ENCODE measurements at places on chromosomes 5 and 9. TPM values are rescaled to one million over a fixed set of nuclear protein-coding genes. Genes with fewer than 3 reads are reported as not detected.

RELL2 gene
- 2.7 TPM for total RNA-seq

SPEF2 gene
- total RNA-seq = 10.9 TPM

ADAMTS13 gene
- 3.7 TPM for total RNA-seq

KLF4 gene
- total RNA-seq = 8.0 TPM

GLRA1 gene
- not detected for total RNA-seq

ARSI gene
- total RNA-seq = not detected

REXO4 gene
- total RNA-seq = 27.5 TPM

DNA sequence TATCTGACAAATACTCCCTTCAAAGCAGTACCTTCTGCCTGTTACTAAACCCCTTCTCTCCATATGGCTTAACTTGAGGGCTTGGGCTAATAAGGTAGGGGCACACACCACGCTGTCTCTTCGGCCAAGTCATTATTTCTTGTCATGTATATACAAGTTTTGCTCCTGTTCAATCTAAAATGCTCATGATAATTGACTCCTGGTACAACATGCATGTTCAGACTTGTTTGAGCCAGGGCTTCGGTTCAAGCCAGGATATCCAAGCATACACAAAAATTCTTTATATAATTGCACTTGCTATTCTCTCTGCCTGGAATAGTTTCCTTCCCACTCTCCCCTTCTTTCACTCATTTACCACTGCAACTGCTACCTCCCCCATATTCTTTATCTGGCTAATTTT, 756.0 kb upstream of the C9orf72 start:
- no peak for DNase-seq

DNA sequence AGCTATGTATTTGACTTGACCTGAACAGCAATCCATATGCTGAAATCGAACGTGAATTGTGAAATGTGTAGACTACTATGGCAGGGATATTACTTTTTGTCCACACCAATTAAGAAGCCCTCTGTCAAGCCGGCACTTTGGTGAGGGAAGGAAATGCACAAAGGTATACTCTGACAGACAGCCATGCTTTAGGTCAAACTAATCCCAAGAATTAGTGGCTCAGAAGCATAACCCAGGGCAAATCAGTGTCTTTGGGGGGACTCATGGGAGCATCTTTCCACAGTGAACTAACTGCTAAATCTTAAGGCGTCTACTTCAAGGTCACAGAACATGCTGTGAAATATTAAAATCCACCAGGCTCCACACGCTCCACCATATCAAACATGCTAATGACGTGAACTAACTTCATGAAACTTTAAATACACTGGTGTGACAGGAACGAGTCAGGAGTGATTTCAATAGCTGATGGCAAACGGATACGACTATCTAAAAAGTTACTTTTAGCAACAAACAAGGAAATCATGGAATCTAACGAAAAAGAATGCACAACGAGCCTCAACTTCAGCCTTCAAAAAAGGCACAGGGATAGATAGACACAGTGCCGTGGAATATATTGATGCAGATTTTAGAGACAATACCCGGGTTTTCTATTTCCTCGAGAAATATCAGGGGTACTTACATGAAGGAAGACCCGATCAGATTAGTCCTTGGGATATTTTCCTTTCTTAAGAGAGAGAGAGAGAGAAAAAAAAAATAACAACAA, 527 bp downstream of the MEF2C start:
- DNase-seq = no peak

DNA sequence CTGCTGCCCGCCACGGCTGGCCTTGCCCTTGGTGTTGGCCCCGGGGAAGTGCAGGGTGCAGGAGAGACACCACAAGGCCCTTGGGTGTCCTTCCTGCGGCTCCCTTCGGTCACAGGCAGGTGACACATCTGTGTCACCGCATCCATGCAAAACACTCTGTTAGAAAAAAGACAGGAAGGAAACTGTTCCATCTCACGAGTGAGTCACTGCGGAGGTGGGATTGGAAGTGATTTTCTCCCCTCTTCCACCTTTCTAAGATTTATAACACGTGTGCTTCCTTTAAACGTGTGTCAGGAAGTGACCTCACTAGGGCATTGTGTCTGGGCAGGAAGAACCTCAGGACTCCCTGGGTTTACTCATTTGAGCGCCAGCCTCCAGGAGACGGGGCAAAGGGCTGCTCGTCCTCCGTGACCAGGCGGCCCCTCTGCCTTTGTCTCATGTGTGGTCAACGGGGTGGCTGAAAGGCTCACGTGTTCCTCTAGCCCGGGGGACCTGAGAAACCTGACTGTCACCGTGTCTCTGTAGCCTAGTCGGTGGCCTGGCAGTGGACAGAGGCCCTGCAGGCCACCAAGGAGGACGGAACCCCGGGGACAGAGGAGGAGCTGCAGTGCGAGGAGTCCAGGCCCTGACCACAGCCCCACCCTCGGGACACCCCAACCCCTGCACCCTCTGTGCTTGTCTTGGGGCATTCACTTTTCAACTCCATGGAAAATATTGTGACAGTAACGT, 4.9 kb upstream of the LCN1 start:
- DNase-seq = no peak

GRCh38 chr9:16266648-16267276, 603.7 kb downstream of the BNC2 start:
- DNase-seq = no peak

- no peak for DNase-seq
Observed at GRCh38 chr5:85109616-85110015, 724.9 kb upstream of the EDIL3 start.

GRCh38 chr5:24381861-24382489, 262.8 kb downstream of the CDH10 start:
- peak; percentile 31 for DNase-seq

- DNase-seq = no peak
Observed at GRCh38 chr5:9813305-9813704, 183.2 kb upstream of the TAS2R1 start.

DNA sequence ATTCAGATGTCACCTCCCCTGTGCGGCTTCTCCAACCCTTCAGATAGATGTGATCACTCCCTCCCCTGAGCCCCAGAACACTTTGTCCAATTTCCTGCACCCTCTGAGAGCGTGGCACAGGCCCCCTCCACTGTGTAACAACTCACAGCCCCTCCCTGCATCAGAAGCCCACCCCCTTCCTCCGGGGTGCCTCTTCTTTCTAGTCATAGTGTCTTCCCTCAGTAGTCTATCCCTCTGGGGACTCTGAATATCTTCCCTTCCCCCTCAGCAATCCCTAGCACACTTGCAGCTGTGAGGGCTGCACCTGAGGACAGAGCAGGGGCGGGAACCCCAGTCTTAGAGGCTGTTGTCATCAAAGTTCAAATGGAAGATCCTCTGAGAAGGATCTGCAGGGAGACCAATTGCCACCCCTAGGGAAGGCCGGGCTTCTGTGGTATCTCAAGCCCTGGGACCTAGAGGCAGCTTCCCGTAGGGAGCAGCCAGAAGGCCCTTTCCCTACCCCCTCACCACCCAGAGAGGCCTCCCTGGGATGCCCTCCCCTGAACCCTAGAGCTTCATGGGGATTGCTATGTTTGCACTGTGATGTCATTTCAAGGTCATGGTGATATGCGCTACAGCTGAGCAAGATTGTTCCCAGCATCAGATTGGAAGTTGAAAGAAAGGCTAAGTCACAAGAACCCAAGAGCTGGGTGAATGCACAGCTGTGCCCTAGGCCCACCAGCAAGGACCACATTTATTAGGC, 70.7 kb downstream of the THBS4 start:
- DNase-seq = no peak

- DNase-seq = no peak
Observed at GRCh38 chr5:91272858-91273257, 110.3 kb downstream of the ARRDC3 start.

DNA sequence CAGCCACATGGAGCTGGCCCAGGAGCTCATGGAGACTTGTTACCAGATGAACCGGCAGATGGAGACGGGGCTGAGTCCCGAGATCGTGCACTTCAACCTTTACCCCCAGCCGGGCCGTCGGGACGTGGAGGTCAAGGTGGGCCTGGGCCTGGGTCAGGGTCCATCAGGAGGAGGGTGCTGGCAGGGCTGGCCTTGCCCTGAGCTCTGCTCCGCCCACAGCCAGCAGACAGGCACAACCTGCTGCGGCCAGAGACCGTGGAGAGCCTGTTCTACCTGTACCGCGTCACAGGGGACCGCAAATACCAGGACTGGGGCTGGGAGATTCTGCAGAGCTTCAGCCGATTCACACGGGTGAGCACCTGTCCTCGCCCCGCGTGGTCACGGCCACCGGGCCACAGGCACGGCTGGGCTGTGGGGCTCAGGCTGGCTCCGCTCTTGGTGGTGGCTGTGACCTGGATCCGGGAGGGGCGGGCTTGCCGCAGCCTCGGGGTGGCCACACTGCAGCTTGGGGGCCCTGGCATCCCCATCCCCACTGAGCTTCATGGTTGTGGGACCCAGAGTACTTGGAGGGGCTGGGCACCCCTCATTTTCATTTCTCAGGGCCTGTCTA, 7.1 kb downstream of the DPP7 start:
- DNase-seq = no peak

GRCh38 chr5:80852331-80853245, 107.6 kb upstream of the RASGRF2 start:
- no peak for DNase-seq

DNA sequence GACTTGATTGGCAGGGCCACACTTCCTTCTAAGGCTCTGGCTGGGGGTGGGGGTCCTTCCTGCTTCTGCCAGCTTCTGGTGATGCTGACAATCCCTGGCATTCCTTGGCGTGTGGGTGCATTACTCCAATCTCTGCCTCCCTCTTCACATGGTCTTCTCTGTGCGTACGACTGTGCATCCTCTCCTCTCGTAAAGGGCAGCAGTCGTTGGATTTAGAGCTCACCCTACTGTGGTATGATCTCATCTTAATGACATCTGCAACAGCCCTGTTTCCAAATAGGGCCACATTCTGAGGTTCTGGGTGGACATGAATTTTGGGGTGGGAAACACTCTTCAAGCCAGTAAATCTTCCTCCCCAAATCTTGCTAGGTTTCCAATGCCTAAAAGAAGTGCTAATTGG, 36.8 kb downstream of the ROPN1L start:
- DNase-seq = no peak

DNA sequence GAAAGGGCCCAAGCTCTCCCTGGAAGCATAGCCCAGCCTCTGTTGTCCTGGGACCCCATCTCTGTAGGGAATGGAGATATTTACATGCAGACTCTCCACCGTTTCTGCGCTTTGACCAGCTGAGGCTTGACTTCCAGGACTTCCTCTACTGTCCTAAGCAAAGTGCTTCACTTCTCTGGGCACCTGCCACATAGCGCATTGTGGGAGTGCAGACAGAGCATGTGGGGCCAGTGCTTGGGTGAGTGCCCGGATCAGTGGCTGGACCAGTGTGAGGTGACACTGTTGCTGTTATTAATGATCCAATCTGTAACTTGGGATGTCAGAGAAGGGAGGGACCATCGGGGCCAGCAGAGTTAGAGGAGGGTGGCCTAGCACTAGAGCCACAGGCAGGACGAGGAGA, 10.5 kb downstream of the CXCL14 start:
- no peak for DNase-seq

- peak; percentile 96 for DNase-seq
Observed at GRCh38 chr9:113622600-113623400, 159.3 kb downstream of the RGS3 start.

DNA sequence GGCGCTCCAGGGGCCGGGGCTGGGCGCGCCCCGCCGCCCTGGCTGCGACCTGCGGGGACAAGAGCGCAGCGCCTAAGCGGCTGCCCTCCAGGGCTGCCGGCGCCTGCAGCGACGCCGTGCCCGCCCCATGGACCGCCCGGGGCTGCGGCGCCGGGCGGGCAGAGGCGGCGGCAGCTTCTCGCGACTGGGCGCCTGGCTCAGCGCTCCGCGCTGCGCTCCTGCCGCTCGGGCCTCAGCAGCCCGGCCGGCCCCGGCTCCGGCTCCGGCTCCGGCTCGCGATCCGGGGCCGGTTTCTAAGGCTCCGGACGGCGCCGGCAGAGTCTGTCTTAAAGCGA, at the start of gene PITX1:
PITX1 (minus strand) TSS at position 328 of the 335 bp plus-strand sequence. CDS start 347 bp downstream, outside the sequence.
- DNase-seq = peak; percentile 26

DNA sequence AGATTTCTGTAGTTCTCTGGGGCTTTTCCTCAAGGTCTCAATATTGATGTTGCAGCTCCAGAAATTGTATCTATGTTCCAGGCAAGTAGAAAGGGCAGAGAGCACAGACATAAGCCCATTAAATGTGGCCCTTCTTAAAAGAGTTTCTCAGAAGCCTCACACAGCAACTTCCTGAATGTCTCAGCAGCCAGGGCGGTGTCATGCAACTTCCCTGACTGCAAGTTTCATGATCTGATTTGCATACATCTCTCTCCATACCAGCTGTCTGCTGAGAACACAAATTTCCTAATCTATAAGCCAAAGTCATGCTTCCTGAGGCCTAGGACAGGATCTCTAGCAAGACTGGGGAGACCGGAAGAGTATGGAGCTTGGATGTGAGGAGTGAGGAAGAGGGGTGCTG, 13.0 kb downstream of the RGS7BP start:
- no peak for DNase-seq

- peak; percentile 98 for DNase-seq
Observed at GRCh38 chr9:88477300-88477751, 57.7 kb upstream of the NXNL2 start.

DNA sequence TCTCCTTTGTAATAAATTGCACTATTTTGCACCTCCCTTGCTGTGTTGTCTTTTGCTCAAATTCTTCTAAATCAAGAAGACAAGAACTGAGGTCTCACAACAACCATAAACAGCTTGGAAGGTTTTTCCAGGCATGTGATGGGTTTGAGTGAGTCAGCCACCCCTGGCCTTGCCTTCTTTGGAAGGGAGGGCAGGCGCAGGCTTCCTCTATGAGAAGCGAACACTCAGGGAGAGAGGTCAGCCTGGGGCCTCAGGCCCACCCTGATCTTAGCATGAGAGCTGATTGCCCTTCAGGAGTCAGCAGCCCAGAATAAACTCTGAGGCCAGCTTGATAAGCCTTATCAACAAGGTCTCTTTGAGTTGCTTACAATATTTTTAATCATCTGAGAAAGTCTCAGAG, 31.6 kb downstream of the S1PR3 start:
- DNase-seq = no peak

- no peak for DNase-seq
Observed at GRCh38 chr5:16855485-16855884, 80.6 kb downstream of the MYO10 start.

DNA sequence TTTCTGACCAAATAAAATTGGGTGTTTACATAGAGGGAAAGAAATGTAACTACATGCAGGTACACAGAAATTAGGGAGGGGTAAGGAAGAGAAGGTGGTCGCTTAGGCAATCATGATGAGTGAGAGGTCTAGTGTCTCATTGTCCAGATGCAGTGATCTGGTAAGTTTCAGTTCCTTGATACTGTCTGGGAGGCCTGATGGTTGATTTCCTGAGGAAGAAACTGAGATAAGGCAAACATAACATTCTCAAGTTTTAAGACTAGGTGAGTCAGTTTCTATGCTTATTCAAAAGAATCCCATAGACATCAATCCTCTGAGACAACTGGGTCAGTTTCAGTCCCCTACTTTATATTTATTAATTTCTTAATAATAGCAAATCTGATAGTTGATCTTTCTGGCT, 843.3 kb upstream of the CDH10 start:
- DNase-seq = no peak

Measured in Caki2 (cell line).